ENCODE measurements at places on chromosomes 12 and 14.

GRCh38 chr14:68790644-68791077 is 2.2 kb downstream of the ZFP36L1 start:
- DNase-seq, result no peak

GRCh38 chr12:31230004-31230403 is 95.9 kb downstream of the SINHCAF start:
- no peak for DNase-seq

- no peak for DNase-seq
Measured at GRCh38 chr14:68970038-68970612, 9.0 kb downstream of the ACTN1 start.

DNA sequence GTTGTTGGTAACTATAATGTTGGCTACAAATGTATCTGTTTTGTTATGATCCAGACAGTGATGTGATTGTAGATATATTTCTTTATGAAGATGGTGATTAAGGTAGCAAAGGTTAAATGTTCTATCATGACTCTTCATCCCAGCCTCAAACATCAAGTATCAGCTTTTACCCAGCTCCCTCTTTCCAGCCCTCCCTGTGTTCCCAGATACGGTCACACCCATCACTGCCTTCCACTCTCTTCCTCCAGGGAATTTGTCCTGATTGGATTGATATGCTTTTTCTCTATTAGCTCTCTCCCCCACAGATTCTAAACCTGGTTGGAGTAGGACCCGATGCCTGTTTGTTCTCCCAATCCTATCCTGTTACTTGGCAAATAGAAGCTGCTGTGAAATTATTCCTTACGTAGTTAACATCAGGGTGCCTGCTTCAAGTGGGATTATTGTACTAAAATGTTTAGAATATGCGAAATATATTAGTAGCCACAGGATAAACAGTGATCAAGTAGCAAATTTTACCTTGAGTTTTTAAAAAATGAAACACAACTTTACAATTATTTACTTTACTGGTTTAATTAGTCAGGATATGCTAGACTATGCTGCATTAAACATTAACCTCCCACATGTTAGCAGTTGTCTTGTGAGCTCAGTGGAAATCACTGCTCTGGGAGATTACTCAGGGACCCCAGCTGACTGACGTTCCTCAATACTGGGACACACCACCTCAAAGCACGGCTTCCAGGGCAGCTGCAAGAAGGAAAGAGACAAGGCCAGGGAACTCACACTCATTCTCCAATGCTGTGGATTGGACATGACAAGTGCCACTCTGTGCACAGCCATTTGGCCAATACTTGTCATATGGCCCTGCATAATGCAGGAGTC is 165.3 kb downstream of the ALX1 start:
- no peak for DNase-seq

DNA sequence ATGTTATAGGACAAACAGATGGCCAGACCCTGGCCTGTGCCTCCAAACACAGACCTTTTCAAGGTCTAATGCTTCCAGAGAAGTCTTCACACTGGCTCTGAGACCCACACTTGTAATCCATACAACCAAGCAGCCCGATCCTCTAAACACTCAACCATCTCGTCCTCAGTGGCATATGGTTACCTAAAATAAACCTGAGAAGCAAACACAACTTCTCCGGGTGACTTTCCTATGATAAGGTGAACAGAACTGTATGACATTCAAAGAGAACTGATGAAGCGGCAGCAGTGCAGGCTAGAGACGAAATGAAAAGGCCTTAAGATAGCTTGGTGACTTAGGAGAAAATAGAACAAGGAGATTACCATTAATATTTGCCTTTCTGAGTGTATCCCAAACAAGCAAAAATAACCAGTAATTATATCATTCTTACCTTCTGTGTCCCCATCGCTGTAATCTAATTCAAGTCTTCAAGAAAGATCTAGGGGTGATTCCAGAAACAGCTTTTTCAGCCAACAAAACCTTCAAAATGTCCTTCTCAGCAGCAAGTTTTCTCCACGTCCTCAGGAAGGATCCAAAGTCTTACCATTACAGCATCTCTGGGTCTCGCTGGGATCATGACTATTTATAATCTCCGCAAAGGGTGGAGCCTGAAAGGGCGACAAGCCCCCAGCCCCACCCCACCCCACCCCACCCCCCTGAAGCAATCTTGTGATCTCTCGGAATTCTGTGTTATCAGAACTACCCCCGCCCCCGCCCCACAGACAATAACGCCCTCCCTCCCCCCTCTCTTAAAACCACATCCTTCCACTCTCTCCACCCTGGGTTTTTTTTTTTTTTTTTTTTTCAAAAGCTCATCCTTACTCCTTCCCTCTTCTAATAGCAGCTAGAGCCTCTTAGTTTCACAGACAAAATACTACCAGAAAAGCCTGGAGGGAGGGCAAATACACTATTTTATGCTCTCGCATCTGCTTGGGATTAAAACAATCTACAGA is at the start of gene SLC2A3:
TSS of gene SLC2A3 (minus strand) at position 598 of the 992 bp plus-strand sequence. CDS start at position 445, 153 bp downstream.
- DNase-seq, result peak; percentile 88

DNA sequence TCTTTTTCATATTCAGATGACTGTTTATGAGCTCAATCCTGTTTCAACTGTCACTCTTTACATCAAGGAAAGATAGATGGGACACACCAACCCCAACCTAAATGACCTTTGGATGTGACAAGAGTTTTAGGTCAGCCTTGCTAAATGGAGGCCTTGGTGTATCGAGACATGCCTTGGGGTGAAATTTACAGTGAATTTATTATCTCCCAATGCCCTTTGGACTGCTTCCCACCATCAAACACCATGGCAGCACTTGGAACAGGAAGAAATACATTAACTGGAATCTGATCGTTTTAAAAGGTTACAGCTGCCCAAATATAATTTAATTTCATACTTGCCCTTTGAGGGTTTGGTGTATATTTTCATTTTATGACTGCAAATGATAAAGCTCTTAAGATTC is 327.6 kb downstream of the SOX5 start:
- no peak for DNase-seq

DNA sequence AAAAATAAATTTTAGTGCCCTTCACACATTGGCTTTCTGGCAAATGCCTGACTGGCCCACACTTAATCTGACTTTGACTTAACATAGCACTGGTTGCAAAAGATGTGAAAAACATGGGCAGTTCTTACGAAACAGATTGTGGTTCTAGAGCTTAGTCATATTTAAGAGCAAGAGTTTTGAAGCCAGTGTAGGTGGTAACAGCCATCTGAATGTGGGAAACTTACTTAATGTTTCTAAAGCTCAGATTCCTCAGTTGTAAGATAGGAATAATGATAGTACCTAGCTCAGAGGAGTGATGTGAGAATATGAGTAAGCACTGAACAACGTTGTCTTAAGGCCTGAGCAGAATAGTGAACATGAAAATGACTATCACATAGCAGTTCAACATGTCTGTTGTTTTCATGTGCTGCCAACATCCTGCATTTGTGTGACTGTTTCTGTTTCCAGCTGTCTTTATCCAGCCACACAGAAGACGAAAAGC is 262.7 kb downstream of the SYT1 start:
- peak; percentile 81 for DNase-seq

DNA sequence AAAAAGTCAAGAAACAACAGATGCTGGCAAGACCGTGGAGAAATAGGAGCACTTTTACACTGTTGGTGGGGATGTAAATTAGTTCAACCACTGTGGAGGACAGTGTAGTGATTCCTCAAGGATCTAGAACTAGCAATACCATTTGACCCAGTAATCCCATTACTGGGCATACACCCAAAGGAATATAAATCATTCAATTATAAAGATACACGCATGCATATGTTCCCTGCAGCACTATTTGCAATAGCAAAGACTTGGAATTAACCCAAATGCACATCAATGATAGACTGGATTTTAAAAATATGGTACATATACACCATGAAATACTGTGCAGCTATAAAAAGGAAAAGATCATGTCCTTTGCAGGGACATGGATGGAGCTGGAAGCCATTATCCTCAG is 18.0 kb upstream of the CATSPERB start:
- no peak for DNase-seq

DNA sequence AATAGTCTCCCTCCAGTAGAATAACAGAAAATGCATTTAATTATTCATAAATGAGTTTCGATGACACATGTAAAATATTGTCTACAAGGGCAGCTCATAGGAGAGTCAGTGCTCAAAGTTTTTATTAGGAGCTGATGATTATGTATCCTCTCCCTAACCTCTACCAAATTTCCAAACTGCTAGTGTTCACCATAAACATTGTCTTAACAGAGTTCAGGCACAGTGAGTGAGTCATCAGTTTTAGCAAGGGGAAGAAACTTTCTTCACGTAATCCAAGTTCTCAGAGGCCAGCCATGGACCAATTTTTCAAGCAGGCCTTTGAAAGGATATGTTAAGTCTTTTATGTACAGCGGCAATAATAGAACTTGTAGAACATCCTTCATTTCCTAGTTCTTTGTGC is 649.2 kb upstream of the MIS18BP1 start:
- DNase-seq, result no peak

GRCh38 chr12:95143621-95144205 is 70.3 kb upstream of the NR2C1 start:
- DNase-seq, result no peak

- DNase-seq, result no peak
Measured at GRCh38 chr12:95533985-95534384, 17.3 kb downstream of the USP44 start.

DNA sequence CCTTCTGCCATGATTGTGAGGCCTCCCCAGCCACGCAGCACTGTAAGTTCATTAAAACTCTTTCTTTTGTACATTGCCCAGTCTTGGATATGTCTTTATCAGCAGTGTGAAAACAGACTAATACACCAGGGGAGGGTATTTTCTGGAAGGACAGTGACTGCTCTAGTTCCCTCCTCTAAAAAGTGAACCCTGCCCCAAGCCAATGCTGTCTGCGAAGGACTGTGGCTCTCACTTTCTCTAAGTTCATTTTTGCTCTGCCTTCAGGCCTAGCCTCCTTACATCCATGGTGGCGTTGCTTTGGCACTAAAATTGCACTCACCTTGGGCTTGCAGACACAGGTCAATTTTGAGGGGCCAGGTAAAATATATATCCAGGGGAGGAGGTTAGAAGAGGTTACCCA is 323.0 kb downstream of the VRK1 start:
- DNase-seq, result no peak

- DNase-seq, result no peak
Measured at GRCh38 chr12:132495629-132496357, 5.8 kb downstream of the FBRSL1 start.

GRCh38 chr12:47350062-47350408 is 270.3 kb upstream of the AMIGO2 start:
- DNase-seq, result peak; percentile 36

- no peak for DNase-seq
Measured at GRCh38 chr14:85420278-85420677, 109.7 kb upstream of the FLRT2 start.

DNA sequence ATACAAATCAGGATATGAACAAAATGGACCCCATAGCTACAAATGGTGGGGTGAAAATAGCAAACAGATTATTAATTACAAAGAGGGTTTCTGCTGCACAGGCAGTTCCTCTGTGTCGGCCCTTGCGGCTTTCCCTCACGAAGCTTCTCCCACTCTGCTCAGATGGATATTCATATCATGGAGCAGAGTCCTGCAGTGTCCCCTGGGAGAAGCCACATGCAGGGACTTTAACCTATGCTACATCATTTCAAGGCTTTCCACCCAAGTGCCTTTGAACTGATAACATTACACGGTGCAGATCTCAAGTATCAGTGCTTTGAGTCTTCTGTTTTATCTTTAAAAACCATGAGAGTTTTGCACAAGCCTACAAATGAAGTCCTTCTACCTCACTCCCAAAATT is 229.1 kb downstream of the PPM1H start:
- no peak for DNase-seq

GRCh38 chr12:57299514-57300016 is 48.6 kb upstream of the STAC3 start:
- DNase-seq, result no peak

DNA sequence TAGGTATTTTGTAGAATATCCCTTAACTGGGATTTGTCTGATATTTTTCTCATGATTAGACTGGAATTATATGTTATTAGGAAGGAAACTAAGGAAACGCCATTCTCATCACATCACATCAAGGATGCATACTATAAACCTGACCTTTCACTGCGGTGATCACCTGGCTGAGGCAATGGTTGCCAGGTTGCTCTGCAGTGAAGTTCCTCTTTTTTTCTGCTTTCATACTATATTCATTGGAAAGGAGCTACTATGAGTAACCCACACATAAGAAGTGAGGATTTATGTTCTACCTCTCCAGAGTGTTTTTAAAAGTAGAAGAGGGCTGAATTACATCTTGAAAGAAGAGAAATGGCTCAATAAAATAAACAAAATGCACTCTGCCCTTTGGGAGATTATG is 31.0 kb upstream of the GRIP1 start:
- DNase-seq, result no peak

DNA sequence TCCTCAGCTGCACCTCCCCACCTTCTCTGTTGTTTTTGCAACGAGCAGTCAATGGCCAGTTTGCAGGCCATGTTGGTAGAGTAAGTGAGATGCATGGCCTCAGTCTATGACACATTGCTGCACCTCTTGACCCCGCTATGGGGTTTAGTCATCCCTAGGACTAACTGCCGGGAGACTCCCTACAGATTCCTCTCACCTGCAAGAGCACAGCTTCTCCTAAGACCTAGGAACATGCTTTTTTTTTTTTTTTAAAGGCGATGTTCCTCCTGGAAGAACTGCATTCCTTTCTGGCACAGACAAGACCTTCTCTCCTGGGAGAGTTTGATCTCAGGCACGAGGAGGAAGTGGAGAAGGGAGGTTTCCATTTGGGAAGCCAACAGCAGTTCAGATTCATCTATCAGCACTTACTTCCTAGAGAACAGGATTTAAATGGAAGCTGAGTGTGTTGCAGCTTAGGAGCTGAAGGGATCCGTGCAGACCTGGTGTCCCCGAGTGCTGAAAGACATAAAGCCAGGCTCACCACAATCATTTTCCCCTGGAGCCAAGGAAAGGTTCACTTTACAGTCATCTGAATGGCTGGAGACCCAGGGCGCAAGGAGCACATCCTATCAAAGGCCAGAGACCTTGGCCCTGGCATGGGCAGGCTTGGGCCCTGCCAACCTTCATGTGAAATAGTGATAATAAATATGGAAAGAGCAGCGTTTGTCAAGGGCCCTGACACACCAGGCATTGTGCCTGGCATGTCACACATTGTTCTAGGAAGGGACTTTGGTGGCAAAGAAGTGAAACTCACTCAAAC is 104.1 kb downstream of the LGMN start:
- no peak for DNase-seq

GRCh38 chr14:94615823-94616570 is 3.8 kb downstream of the SERPINA3 start:
- DNase-seq, result no peak

DNA sequence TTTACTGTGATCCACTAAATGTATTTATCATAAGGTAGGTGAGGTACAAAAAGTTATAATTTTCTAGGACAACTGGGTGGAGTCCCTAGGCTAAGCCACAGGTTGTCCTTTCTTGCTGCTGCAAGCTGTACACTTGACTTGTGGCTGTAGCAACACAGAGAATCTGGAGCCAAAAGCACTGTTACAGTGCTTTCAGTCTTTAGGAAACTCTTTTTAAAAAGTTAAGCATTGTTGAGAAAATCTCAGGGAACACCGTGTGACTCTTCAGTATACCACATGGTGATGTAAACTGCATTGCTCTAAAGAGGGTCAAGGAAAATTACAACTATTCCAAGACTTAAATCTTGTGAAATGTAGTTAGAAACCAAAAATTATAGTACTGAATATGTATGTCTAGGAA is 11.4 kb downstream of the SLC15A5 start:
- DNase-seq, result no peak

- DNase-seq, result peak; percentile 84
Measured at GRCh38 chr12:104695453-104696148, 238.9 kb downstream of the CHST11 start.

Data from CD14-positive monocyte (primary cell).